ENCODE measurements at places on chromosomes 5 and 9.
A peak's percentile ranks its signal among the peaks of the same experiment; 100 is the strongest.

GRCh38 chr9:137114613-137115393, at the start of gene DPP7:
DPP7 (minus strand) TSS chr9:137114733; CDS start chr9:137114713, 20 bp downstream.
- peak; percentile 60 for DNase-seq

- DNase-seq = no peak
These were observed 45.4 kb downstream of the RAB14 start for GRCh38 chr9:121156263-121156731.

DNA sequence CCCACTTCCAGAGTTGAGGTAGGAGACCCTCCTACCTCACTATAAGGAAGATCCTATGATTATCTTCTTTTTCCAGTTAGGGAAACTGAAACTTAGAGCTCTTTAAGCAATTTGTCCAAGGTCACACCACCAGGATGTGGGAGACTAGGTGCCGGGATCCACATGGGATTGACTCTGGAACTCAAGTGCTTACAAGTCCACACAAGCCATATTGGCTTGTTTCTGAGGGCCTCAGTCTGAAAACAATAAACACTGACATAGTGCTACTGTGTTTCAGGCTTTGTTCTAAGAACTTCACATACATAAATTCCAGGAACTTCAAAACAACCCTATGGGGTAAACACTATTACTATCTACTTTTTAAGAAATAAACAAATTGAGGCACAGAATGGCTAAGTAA, 481.3 kb downstream of the ZSWIM6 start:
- no peak for DNase-seq

DNA sequence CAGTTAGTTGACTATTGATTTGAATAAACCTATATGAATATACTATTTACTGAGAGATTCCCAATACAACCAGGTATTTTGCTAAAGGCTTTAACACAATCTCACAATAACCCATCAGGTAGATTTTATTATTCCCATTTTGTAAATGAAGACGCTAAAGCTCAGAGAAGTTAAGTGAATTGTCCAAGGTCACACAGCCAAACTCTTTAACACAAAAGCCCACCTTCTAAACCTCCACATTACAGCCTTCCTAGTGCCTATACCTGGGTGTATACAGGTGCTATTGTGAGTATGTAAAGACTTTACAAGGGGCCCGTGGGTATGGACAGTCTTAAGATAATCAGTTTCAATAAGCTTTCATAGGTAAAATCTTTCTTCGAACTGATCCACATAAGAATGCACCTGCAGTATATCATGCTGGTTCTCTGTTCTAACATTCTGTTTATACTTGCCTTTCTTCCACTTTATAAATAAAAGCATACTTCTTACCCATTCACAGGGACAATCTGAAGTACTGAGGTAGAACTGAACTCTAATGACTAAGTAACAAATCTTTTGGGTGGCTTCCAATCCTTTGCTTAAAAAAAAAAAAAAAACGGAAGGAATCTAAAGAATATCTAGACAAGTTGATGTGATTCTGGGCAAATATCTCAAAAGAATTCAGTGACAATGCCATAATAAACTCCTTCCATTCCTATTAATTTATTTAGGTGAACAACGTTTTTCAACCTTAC, 59.1 kb downstream of the PJA2 start:
- no peak for DNase-seq

DNA sequence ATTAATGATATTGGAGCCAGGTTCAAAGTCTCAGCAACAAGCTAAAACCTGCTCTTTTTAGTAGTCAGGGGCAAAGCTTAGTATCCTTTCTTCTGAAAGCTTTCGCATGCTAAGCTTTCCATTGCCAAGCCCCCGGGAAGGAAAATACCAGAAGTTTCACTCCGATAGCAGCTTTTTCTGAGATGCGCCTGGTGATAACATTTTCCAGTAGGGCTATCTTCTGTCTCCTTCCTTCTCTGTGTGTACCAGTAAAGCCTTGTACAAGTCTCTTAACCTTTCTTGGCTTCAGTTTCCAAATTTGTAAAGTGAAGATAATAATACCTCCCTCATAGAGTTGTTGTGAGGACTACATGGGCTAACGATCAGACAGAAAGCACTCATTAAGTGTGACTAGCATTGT, 36.7 kb downstream of the DOCK8 start:
- no peak for DNase-seq

GRCh38 chr5:135466178-135467050, 14.3 kb upstream of the TIFAB start:
- DNase-seq = peak; percentile 79

DNA sequence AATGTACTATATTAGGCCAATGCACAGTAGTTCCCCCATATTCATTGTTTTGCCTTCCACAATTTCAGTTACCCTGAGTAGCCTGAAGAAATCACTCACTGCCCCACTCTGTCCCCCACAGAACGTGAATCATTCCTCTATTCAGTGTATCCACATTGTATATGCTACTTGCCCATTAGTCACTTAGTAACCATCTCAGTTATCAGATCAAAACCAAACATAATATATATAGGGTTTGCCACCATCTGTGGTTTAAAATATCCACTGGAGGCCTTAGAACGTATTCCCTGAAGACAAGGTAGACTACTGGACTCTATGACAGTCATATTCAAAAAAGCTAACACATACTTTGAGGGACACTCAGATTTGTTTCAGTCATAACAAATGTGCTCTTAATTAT, 465.7 kb upstream of the RGMB start:
- DNase-seq = no peak

GRCh38 chr9:109110329-109111021, 9.3 kb downstream of the TMEM245 start:
- no peak for DNase-seq

GRCh38 chr5:1336106-1336561, 8.8 kb downstream of the CLPTM1L start:
- DNase-seq = no peak

DNA sequence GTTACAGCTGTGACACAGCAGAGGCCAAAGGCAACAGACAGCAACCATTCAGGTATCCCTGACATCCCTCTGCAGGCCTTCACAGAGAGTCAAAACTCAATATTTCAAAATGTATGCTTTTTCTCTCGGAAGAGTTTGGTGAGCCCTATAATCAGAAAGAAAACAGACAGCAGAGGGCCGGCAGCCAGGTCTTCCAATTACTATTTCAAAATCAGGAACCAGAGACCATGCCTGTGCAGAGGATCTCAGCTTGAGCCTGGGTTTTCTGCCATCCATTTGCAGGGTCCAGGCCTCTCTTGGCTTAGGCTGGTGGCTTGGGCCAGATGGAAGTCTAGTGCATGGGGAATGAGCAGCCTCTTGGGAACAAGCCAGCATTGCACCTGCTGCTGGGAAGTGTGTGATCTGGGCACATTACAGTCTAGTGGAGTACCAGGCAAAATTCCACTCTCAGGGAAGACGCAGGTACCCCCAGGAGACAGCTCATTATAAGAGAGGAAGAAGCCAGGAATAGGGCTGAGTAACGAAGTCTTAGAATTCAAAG, 231.3 kb downstream of the ENC1 start:
- DNase-seq = no peak

DNA sequence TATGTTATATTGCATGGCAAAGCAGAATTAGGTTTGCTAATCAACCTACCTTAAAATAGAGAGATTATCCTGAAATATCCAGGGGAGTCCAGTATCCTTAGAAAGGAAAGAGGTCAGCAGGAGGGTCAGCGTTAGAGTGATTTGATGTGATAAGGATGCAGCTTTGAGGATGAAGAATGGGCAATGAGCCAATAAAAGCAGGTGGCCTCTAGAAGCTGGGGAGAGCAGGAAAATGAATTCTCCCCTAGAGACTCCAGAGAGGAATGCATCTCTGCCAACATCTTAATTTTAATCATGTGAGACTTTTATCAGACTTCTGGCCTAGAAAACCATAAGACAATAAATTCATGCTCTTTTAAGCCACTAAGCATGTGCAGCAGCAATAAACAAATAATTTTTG, 65.7 kb upstream of the SYK start:
- no peak for DNase-seq

- DNase-seq = peak; percentile 3
These were observed 5.5 kb downstream of the NUDT2 start for GRCh38 chr9:34334916-34335315.

DNA sequence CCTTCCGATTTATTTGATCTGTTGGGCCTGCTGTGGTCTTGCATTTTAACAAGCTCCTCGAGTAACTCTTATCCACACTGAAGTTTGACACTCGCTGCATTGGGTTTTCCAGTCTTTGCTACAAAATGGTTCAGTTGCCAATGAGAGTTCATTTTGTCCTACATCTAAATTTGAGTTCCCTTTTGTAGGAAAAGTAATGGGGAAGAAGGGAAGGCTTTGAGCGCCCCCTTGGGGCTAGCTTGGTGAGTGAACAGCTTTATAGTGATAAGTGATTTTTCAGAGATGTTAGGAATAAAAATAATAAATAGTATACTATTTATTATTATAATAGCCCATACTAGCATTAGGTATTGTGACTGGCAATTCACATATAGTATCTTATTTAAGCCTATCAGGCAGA, 89.9 kb upstream of the GNAQ start:
- peak; percentile 89 for DNase-seq

DNA sequence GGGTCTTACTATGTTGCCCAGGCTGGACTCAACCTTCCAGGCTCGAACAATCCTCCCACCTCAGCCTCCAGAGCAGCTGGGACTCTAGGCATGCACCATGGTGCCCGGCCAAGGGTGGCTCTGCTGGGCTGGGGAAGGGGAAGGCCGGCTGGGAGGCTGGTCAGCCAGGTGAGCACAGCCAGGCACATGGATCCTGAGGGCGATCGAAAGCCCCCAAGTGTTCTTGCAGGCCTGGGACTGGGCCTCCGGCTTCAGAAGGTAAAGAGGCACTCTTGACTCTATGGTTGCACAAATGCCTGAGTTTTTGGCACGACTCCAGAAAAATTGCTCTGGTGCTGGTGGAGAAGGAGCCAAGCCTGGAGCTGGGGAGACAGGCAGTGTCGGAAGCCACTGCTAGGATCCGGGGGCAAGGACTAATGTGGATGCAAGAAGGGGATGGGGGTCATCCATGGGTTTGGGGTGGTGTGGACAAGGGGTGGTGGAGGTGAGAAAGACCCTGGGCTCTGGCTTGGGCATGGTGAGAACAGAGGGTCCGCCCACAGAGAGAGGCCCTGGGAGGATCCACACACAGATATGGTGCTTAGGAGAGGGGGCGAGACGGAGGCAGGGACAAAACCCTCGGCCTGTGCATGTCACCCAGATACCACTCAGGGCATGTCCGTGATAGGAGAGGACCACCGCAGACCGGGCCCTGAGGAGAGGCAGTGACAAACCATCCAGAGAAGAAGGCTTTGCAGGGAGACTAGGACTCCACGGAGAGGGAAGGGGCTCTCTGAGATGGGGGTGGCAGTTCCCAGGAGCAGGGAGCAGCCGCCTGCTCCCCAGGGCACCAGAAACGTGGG, 51.1 kb upstream of the COL5A1 start:
- no peak for DNase-seq

- DNase-seq = no peak
These were observed 393.7 kb upstream of the SMC2 start for GRCh38 chr9:103700195-103700962.

GRCh38 chr9:24439456-24439855, 106.2 kb downstream of the IZUMO3 start:
- DNase-seq = no peak

DNA sequence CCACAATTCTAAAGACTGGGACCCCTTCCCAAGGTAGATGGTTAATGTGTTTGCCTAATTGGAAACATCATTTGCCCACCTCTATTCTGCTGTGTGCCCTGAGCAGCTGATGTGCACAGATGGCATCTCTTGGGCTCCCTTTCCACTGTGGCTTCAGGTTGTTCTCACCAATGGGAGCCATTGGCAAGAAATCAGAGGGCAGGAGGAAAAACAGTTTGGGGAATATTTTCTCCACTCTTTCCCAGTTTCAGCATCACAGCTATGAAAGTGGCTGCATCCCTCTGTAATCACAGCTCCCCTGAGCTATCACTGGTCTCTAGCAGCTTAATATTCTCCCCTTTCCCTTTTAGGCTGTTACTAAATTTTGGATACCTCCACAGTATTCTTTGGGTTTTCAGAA, 911.6 kb upstream of the SEMA6A start:
- DNase-seq = no peak

DNA sequence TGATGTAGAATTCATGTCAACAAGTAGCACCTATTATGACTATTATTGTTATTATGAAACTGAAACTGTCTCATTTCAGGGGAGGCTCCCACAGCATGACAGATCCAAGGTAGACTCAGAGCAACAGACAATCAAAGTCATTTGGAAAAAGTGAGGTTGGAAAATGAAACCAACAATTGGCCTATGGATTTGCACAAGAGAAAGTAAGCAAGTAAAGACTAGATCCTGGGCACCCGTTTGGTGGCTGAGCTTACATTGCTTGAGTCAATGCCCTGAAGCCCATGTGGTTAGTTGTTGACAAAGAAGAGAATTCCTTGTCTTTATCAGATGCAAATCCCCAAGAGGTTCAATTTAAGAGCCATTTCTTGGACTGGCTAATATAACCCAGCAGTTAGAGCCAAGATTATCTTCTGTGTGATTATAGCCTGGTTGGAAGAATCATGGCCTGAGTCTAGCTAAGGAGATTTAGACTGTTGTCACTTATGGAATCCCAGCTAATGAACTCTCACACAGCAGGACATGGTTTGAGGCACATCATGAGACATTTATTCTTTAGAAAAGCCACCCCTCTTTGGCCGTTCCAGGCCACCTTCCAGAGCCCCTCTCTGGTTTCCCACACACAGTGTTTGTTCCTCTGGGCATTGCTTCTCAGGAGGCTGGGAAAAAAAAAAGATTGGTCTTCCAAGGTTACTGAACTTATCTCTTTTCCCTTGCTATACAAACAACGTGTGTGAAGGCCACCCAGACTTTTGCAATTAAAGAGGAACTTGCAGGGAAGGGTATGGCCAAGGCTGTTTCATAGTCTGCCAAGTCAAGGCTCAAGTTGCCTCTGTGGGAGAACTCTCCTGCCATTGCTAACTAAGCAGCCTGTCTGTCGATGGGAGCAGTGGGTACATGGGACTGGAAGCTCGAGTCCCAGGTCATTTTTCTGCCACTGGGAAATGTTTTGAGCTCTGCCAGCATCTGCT, 399.5 kb downstream of the ENC1 start:
- peak; percentile 67 for DNase-seq

DNA sequence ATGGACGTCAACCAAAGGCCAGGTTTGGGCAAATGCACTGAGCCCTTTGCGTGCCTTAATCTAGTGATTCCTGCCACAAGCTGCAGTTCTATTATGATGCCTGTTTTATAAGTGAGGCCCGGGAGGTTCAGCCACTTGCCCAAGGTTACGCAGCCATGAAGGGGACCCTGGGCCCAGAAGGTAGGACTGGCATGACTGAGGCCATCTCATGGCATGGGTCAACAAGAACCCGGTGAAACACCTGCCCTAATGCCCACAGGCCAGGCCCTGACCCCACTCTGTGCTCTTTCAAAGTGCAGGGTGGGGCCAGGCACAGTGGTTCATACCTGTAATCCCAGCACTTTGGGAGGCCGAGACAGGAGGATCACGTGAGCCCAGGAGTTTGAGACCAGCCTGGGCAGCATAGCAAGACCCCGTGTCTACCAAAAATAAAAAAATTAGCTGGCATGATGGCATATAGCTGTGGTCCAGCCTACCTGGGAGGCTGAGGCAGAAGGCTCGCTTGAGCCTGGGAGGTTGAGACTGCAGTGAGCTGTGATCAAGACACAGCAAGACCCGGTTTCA, 8.6 kb downstream of the NINJ1 start:
- no peak for DNase-seq

All from inflammatory macrophage (primary cell).